ENCODE measurements at places on chromosomes 6 and 20.

DNA sequence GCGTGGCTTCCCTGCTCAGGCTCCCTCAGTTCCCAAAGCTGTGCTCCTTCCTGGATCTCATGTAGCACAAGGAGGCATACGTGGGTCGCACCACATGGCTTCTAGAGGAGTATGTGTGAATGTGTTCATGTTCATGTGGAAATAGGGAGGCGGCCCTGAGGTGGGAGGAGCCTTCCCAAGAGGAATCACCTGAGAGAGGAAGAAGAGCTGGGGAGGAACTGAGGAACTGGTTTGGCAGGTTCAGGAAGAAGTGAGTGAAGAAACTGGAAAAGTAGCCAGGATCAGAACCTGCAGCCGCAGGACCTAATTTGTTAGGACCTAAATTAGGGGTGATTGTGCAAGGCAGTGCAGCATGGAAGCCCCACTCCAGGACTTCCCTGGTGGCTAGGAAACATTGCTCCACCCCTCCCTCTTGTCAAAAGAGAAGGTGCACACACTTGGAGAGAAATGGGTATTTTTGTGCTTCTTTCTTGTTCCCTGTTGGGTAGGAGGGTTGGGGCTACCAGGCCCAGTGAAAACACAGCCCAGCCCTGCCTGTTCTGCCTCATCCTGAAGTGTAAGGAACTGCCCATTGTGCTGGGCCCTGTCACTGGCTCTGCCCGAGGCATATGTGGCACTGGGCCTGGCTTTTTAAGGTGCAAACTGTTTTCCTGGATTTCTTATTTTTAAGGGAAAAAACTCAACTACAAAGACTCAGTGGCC, 20.7 kb downstream of the SYNJ2 start:
- peak; percentile 68 for DNase-seq

- DNase-seq, result no peak
These were observed 21.6 kb downstream of the RIN2 start for GRCh38 chr20:19779634-19780033.

DNA sequence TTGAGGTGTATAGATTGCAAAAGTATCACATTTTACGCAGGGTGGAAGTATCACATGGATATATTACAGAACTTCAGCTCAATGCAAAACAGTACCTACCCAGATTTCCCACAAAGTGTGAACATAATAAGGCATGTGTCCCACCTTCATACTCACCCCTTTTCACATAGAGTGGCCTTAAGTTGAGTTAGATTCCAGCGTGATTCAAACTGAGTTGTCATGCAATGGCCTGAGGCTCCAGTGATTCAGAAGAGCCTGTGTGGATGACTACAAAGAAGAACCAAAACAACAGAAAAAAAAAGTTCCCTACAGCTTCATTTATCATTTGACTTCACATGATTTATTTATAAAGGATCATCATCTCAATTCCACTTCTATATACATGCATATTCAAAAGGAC, 309.7 kb downstream of the SLC35F1 start:
- peak; percentile 41 for DNase-seq

DNA sequence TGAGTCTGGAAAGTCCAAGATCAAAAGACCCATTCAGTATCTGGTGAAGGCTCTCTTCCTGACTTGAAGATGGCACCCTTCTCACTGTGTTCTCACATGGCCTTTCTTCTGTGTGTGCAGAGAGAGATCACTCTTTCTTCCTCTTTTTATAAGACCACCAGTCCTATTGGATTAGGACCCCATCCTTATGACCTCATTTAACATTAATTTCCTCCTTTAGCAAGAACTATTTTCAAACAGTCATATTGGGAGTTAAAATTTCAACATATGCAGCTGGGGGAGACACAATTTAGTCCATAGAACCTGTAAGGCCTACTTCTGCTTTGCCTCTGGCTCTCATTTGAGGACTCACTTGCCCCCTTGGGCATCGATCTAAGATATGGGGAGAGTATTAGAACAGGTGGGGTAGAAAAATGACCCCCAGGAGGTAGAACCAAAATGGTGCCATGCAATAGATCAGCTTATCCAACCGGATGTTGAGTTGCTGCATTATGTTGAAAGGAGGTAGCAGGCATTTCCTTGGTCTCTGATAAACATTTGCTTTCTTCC, 78.4 kb upstream of the ATXN1 start:
- no peak for DNase-seq

DNA sequence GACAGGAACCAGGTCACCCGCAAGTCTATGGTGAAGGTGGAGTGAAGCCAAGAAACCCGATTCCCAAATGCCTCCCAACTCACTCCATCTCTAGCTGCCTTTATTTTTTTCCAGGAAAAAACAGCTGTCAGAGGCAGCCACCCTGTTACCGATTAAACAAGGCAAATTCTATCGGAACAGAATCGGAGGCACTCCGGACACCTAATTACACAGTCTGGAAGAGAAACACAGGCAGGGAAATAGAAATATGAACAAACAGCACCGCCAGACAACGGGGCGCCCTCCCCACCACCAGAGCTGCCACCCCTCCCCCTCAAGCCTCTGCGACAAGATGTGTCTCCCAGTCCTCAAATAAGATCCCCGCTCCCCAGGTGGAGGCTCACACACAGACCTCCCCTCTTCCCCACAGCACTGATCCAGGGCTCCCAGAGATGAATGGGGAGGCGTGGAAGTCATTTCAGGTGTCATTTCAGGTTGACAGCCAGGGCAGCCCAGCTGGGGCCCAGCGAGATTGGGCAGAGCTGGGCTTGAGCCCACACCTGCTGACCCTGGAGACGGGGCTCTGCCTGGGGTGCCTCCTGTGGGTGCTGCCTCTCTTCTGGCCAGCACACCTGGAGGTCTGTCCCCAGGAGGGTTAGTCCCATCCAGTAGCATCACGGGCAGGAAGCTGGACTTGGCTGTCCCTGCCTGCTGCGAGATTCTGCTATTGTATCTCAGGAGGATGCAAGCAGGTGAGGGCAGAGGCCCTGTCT, 19.8 kb upstream of the VSTM2L start:
- no peak for DNase-seq

- peak; percentile 34 for DNase-seq
These were observed 98.3 kb downstream of the SASH1 start for GRCh38 chr6:148440877-148441453.

DNA sequence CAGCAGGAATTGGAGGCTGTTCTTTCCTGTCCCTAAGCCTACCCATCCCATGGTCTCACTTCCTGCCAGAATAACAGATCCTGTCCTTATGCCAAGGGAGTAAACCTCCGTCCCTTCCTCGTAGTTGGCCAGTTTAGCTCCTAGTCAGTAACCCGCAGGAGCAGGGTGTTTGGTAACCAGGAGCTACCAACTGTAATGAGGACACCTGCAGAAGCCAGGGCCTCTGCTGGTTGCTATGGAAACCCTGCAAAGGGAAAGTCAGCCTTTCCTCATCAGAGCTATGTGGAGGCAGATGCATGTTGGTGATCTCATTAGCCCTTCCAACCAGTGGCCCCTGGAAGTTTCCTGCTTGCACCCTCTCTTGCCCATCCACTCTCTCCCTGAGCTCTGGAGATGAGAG, 368.2 kb upstream of the SULF2 start:
- no peak for DNase-seq

- no peak for DNase-seq
These were observed 81.4 kb upstream of the HEY2 start for GRCh38 chr6:125668071-125668470.

DNA sequence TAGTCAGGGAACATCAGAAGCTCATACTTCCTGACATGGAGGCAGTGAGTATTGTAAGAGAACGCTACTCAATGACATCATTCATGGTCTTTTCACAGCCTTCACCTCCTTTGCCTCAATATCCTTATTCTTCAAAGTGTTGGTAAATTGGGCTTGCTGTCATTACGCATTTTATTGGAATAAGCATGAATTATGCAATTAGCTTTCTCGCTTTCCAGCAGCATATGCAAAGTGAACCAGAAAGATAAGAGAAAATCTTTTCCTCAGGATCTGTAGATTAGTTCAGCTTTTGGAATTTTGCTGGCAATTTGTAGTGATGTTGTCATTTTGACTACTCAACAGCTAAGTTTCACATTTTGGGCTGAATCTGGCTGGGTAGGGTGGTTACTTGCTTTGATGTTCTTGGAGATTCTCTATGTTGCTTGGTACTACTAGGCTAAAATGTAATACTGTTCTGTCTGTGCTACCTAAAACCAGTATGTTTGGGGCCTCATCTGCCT, 1012.1 kb downstream of the KIF16B start:
- DNase-seq, result no peak

DNA sequence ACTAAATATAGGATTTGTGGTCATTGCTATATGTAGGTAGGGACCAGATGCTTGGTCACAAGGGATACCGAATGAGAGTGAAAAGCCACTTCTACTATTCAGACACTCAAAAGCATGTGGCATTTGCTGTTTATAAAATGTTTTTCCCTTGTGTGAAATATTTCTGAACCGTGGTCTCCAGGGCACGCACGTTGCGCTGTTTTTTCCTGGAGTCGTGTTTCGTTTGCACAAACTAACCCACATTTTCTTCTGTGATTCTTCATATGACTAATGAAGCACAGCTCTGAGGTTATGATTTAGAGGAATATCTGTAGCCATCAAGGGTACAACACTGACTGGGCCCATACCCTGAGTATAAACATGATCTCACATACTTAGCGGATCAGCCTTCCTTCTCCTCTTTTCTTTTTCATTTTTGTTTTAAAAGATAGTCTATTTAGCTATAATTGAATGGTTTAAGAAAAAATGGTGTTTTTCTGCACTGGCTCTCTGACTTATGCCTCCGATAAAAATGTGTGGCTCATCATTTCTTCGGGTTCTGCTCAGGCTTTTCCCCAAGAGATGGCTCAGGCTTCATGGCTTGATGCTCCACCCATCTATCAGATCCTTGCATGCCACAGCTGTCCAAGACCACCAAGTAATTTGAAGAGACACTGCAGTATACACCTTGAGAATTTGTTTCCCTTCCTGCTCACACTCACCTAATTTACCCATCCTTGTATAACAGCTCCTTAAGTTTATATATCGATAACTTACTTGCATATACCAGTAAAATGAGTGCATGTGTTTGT, 59.9 kb upstream of the HBS1L start:
- no peak for DNase-seq

DNA sequence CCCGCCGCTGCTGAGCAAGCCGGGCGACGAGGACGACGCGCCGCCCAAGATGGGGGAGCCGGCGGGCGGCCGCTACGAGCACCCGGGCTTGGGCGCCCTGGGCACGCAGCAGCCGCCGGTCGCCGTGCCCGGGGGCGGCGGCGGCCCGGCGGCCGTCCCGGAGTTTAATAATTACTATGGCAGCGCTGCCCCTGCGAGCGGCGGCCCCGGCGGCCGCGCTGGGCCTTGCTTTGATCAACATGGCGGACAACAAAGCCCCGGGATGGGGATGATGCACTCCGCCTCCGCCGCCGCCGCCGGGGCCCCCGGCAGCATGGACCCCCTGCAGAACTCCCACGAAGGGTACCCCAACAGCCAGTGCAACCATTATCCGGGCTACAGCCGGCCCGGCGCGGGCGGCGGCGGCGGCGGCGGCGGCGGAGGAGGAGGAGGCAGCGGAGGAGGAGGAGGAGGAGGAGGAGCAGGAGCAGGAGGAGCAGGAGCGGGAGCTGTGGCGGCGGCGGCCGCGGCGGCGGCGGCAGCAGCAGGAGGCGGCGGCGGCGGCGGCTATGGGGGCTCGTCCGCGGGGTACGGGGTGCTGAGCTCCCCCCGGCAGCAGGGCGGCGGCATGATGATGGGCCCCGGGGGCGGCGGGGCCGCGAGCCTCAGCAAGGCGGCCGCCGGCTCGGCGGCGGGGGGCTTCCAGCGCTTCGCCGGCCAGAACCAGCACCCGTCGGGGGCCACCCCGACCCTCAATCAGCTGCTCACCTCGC, 1.5 kb downstream of the ARID1B start:
- DNase-seq, result no peak

Data from epithelial cell of prostate (primary cell).